ENCODE measurements at places on chromosomes 16 and 17. TPM values are rescaled to one million over a fixed set of nuclear protein-coding genes. Genes with fewer than 3 reads are reported as not detected.
A peak's percentile ranks its signal among the peaks of the same experiment; 100 is the strongest.

NECAB2 gene
- total RNA-seq = not detected

GRCh38 chr16:66272461-66272860, 94.0 kb upstream of the CDH5 start:
- DNase-seq = no peak

PTGES3L gene
- total RNA-seq = 0.66 TPM

ABCA5 gene
- total RNA-seq = 12.0 TPM

HES7 gene
- 1.5 TPM for total RNA-seq

DNA sequence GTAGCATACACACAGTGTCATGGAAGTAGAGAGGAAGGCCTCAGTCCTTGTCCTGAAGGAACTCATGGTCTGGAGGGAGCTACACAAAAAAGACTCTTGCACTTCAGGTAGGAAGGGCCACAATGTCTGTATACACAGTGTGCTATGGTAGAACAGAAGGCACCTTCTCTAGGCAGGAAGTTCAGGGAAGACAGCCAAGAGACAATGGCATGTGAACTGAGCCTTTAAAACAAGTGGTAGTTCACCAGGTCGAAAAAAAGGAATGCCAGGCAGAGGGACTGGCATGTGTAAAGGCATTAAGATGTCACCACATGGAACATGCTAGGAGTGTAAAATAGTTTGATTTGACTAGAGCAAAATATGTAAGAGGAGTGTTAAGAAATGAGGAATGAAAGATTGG, 9.7 kb downstream of the GNAO1 start:
- DNase-seq = no peak

DNA sequence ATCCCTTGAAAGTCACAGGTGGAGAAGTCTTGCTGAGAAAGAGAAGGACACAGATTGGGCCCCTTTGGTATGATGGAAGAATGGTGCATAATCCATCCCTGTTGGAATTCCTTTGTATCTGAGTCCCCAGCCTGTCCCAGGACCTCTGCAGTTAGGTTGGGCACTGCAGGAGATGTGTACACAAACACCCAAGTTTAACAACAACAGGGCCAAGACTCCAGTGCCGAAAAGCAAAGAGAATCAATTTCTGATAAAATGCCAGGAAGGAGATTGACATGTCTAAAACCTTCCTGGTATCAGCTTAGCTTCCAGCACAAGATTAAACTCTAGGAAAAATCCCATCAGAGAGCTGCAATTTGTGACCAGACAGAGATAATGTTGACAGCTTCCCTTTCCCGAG, 32.9 kb downstream of the KATNIP start:
- DNase-seq = no peak

PLA2G10 gene
- not detected for total RNA-seq

GRCh38 chr16:74720579-74720978, 19.9 kb upstream of the MLKL start:
- DNase-seq = no peak

SLC6A4 gene
- total RNA-seq = not detected

PPM1E gene
- not detected for total RNA-seq

- DNase-seq = no peak
These were observed 14.2 kb downstream of the CTRB2 start for GRCh38 chr16:75192606-75193264.

DNA sequence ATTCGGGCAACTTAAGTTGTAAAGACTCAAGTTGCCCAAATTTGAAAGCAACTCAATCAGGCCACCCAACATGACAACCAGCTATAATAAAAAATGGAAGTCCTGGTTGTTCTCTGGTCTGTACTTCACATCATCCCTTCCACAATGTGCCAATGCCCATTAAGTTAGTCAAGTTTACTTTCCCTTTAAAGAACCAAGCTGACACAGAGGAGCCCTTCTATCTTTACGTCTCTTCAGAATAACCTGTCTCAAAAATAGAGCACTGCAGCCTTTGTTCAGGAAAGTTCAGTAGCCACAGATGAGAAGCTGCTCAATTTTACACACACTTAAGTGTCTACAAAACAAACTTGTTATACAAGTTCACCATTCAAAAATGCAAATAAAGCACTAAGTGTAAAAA, 75.1 kb upstream of the C17orf78 start:
- no peak for DNase-seq

MYH2 gene
- not detected for total RNA-seq

GRCh38 chr17:44346064-44346844, 1.2 kb downstream of the GRN start:
- no peak for DNase-seq

- DNase-seq = no peak
These were observed 27.0 kb downstream of the RNF135 start for GRCh38 chr17:30997842-30998241.

DNA sequence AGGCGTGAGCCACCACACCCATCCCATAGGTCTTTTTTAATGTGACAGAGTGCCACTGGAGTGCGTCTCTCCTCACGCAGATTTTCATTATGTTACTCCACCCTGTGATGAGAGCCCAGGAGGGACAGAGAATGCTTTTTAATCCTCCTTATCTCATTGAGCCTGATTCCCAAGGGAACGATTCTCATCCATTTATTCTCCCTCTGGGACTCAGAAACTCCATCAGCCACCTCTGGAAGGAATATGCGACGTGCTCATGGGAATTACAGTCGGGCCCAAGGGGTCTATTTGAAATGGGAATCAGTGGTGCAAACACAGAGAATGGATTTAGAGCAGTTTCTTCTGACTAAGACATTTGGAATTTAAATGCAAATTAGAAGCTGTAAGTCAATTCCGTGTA, 155.9 kb upstream of the HSBP1 start:
- no peak for DNase-seq

DNA sequence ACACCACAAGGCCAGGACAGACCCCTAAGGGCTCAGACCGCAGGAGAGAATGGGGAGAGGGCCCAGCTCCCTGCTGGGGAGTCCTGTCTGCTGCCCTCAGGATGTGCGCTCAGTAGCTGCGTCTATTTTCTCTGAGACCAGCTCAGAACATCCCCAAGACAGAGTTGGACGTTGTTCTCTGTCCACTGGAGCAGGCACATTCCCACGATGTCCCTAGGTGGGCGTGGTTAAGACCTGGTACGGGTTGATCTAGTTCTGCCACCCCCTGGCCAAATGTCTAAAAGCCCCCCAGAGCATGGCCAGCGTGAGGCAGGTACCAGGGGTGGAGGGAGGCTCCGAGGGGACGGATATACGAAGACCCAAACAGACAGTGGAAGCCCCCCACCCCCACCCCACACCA, 842 bp upstream of the CALB2 start:
- no peak for DNase-seq

- no peak for DNase-seq
These were observed 15.1 kb upstream of the BBS2 start for GRCh38 chr16:56534847-56535383.

GRCh38 chr16:53257001-53257400, 177.3 kb upstream of the RBL2 start:
- DNase-seq = no peak

GRCh38 chr17:40122136-40122998, 596 bp downstream of the MSL1 start:
- peak; percentile 80 for DNase-seq

VPS25 gene
- total RNA-seq = 89.5 TPM

- DNase-seq = no peak
These were observed 74.7 kb downstream of the COG7 start for GRCh38 chr16:23378256-23378655.

DNA sequence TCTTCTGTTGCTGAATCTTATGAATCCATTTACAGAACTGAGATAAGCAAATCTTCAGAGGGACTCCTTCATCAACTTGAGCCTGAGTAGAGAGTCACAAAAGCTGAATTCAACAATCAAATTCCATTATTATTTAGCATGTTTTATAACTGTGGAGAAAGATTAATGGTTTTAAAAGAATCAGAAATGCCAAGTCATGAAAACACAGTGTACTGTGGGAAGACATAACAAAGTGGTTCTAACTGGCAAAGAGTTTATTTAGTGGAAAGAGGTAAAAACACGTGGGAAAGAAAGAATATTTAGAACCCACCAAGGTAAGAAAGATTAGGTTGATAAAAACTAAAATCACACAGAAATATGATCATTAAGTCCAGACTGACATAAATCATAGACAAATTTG, 5.0 kb downstream of the ERI2 start:
- DNase-seq = no peak

GCGR gene
- not detected for total RNA-seq

- no peak for DNase-seq
These were observed 872 bp downstream of the ELMO3 start for GRCh38 chr16:67199808-67200198.

GNG13 gene
- not detected for total RNA-seq

DNA sequence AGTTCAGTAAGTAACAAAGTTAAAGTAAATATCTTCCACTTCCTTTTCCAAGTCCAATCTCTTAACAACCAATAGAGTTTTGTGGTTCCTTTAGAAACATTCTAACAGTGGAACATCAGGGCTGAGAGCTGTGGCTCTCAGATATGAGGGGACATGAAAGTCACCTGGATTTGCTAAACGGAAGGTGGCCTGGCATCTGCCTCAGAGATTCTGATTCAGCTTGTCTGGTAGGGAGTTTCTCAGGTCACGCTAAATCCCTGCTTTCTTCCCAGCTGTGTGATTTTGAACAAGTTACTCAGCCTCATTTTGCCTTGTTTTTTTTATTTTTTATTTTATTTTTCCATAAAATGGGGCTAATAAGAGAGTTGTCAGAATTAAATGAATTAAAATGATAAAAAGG, 411.0 kb upstream of the CDH11 start:
- no peak for DNase-seq

DNA sequence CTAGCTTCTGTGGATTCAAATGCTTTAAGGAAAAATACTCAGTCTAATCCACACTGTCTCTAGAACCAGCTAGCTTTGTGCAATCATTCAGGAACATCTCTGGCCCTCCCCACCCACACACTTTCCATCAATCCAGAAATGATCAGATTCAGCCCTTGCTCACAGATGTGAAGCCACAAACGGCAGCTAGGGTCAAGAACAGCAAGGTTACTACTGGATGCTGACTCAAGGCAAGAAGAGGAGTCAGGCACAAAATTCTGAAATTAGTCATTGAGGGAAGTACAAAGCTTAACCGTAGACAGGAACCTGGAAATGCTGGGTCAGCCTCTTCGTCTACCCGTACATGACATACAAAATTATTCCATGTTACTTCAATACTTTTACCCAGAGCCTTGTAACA, 174.6 kb downstream of the CDH13 start:
- no peak for DNase-seq

- no peak for DNase-seq
These were observed 2.2 kb downstream of the NOTUM start for GRCh38 chr17:81958633-81959342.

DYNLL2 gene
- 37.2 TPM for total RNA-seq

NHLRC4 gene
- 1.1 TPM for total RNA-seq

SLC13A5 gene
- total RNA-seq = not detected

DNA sequence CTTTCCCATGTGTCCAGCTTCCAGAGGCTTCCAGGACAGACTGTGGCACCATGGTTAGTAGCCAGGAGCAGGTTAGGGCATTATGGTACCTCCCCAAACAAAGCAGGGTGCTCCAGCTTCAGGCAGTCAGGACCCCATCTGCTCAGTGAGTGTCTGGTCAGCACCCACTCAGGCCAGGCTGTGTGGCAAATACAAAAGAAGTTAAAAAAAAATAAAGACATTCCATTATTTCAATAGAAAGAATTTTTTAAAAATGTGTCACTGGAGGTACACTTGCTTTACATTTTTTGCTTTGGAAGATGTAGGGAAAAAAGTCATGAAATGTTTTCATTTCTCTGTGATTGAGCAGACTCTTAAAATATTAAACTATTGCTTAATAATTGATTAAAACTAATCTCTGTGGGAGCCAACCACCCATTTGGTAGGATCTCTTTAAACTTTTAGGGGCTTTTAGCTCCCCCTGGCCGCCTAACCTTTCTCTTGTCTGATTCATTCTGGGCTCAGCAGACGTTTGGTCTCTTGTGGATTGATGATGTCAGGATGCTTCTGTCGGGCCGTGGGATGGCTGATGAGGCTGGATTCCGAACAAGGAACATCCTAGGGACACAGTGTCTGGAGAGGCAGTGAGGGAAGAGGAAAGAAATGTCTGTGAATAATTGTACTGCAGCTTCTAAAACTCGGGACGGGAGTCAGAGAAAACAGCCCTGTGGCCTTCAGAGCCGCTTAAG, 28.4 kb upstream of the NPTX1 start:
- no peak for DNase-seq

GRCh38 chr17:48732688-48733629, 4.4 kb upstream of the HOXB13 start:
- DNase-seq = no peak

DNA sequence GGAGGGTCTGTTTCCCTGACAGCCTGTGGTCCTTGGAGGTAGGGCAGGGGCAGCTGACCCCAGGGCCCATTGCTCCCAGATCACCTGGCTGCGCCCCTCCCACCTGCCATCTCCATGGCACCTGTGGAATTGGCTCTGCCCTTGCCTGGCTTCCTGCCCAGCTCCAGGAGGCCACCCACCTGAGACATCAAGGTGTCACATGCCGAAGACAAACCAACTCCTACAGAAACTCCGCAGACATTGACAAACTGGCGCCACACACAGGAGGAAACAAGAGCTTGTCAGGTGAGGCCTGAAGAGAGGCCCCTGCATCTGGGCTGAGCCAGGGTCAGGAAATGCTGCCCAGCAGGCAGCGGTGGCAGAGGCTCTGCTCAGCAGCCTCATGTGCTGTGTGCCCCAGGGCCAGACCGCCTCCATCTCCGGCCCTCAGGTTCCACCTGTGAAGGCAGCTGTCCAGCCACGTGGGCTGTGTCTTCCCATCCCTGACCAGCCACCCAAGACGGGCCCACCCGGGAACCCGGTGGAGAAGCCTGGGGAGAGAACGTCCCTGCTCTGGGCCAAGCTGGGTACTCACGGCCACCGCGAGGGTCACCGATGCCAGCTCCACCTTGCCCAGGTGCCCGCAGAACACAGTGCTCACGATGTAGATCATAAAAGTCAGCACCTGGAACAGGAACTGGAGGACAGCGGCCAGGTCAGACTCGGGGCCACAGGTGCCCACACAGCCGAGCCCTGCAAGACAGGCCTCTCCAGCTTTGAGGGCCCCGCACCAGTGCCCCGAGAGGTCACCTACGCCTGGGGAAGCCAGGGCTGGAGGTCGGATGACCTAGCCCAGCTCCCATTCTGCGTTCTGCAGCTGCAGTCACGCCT, 1.6 kb downstream of the SLC47A2 start:
- DNase-seq = no peak

GRCh38 chr16:55529018-55529417, 20.1 kb downstream of the LPCAT2 start:
- no peak for DNase-seq

SAMD14 gene
- total RNA-seq = 1.0 TPM

Data from activated CD4-positive, alpha-beta T cell treated with anti-CD3 and anti-CD28 coated beads, Interleukin-2, amount 10 ng/mL, durations not matched to agents 24 days and 14 days (primary cell).